ENCODE measurements at places on chromosomes 2 and 18.

DNA sequence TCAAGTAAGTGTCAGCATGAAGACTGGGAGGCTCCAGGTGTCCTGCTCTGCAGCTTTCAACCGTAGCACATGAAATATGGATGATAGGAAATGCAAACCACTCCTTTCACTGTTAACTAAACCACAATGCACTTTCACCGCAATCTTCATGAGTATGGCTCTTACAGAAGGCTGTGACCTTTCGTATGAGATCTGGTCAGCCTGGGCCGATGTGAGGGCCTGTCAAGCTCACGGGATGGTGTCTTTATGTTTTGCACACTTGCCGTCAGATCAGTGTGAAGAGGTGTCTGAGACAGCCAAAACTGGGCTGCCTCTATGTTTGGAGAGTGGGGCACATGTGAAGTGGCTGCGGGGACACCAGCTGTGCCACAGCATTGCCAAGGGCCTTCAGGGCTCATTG is 62.8 kb upstream of the AFF3 start:
- no peak for DNase-seq

DNA sequence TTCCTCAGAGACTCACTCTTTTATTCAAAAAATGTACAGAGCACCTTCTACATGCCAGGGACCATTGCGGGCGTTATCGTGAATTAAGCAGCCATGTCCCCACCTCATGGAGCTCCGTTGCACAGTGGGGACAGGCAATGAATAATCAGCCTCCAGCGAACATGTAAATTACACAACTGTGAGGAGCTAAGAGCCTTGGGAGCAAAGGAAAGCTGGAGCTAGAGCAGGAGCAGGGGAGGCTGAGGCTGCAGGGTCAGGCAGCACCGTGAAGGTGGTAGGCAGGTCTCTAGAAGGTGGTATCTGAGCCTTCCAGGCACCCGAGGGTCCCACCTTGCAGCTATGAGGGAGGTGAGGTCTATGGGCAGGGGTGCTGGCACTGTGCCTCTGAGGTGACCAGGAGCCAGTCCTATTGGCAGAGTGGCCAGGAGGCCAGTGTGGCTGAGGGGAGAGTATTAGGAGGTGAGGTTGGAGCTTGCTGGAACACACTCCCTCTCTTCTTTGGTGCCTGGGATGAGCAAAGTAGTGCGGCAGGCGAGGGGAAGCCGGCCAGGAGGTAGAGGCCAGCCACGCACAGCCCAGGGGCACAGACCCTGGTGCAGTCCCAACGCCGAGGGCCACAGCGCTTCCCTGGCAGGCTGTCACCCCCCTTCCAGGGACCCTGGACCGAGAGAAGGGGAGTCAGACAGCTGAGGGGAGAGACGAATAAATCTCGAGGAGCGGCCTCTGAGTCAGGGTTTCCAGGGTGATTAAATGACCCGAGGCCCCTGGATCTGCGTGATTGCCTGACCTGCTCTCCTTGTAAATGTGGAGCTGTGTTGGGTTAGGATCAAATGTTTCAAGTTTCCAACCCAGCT is 167.3 kb downstream of the SEPTIN10 start:
- no peak for DNase-seq

DNA sequence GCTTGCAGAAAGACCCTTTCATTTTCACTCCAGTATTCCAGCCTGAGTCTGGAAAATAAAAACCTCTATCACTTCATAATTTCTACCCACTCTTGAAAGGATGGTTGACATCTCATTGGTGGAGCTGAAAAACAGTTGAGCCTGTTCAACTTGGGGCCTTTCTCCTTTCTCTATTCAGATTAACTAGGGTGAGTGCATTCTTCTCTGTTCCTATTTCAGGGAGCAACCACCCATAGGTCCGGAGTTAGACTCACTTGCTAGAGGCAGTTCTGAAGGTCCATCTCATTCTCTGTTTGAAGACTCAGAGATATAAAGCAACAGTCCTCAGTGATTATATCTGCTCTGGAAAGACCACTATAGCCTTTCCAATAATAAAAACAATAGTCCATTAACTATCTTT is 167.9 kb upstream of the SPOPL start:
- DNase-seq = no peak

GRCh38 chr2:134454426-134454825 is 200.6 kb downstream of the MGAT5 start:
- no peak for DNase-seq

DNA sequence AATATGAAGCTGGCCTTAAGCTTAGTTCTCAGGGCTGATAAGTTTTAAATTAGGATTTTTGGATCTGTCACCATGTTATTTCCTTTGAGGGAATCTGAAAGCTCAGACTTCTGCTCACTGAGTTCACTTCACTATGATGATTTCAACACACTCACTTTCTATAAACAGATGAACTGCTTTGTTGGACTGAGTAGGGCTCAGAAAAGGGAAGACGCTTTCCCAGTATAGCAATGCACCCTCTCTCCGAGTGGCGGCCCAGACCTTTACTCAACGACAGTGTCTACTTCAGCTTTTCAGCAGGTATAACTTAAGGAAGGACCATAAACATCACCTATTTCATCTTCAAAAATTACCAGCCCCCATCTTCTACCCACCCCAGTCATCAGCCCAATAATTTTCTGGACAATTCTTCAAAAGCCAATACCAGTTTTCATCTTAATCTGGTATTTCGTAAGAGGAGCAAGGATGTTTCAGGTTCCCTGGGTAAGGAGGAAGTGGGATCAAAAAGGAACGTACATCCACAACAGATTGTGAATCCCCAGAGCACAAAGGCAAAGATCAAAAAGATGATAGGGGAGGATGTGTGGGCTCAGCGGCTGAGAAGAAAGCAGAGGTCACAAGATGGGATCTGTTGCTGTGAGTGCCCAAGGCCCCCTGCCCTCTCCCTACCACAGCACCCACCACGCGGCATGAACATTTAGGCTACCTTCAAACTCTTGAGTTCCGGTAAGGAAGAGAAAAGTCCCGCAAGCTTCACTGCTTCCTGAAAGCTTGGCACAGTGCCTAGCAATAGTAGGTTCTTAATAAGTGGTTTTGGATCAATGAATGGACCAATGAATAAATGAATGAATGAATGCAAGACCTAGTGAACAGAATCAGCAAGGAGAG is 41.9 kb downstream of the LPIN2 start:
- no peak for DNase-seq

GRCh38 chr2:239046822-239047221 is 198.9 kb downstream of the TWIST2 start:
- no peak for DNase-seq

DNA sequence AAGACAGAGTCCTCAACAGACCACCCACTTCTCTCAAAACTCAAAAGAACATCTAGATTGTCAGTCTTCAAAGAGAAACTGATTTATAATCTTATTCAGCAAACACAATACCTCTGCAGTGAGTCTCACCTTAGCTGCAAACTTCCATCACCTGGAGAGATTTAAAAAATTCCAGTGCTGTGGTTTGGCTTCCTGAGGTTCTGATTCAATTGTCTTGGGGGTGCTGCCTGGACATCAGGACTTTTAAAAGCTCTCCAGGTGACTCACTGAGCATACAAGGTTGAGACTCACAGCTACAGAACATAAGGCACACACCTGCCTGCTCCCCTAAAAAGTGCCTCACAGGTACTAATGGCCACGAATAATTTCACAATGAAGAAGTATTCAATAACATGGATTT is 40.3 kb downstream of the RNF152 start:
- no peak for DNase-seq

DNA sequence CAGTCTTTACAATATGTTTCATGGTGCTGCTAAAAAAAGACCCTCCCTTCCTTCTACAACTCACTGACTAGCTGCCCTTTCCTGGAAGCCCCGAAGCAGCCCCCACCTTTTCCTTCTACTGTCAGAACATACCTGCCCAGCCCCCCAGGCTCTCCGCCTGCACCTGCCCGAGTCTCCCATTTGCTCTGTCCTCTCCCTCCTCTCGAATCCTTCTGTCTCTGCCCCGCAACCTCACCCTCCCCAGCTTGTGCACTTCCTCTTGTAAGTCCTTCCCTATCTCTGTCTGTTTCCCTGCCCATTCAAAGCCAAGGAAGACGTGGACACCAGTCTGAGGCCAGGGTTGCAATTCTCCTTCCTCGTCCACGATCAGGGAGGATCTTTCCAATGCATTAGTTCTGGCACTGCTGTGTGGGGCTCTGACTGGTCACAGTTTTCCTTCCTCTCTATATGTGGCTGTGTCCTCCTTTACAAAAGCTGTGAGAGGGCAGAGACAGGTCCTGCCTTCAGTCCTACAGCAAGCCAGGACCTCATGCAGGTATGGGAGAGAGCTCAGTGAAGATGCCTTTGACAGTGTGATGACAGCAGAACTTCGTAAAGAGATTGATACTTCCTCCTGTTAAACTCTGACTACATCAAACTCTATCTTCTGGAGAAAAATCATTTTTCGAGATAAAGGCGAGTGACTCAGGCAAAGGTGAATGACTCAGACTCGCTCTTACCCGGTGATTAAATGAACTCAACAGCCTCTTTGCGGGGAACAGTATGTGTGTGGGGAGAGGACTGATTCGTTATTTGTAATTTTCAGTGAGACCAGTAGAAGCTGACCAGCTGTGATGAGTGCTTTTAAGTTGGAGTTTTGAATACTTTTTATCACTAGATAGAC is 14.2 kb downstream of the TNFRSF11A start:
- no peak for DNase-seq
